Common myeloid progenitor, CD34-positive (primary cell): ENCODE measurements at places on chromosomes 5 and 9.

DNA sequence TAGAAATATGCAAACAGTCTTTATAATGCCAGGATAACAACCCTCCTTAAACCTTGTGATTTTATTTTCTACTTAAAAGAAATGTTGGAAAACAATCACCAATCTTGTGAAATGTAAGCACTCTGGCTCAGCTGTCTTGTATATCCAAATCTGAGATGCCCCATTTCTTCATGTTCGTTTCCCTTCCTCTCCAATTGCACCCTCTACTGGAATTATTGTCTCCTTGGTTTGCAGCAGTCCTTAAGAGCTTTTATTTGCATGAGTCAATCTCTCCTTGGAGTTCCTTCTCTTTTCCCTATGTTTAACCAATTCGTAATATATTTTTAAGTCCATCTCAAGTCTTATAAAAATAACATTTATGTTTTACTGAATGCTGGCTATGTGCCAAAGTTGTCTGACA, 362.0 kb upstream of the CDH10 start:
- no peaks in the 10 kb centered on the region for H3K4me1 ChIP-seq
- DNase-seq, result peak; percentile 42
- H3K36me3 ChIP-seq, result no peaks in the 10 kb centered on the region
- no peak overlapping the region for H3K4me3 ChIP-seq

GRCh38 chr5:179379321-179379890, 34.1 kb upstream of the ADAMTS2 start:
- no peak for DNase-seq
- no peak overlapping the region for H3K4me3 ChIP-seq
- H3K36me3 ChIP-seq, result no peaks in the 10 kb centered on the region
- H3K27me3 ChIP-seq, result no peaks in the 10 kb centered on the region
- H3K4me1 ChIP-seq, result no peaks in the 10 kb centered on the region

- H3K4me3 ChIP-seq, result no peak overlapping the region
- no peaks in the 10 kb centered on the region for H3K27me3 ChIP-seq
- no peak for DNase-seq
- no peaks in the 10 kb centered on the region for H3K4me1 ChIP-seq
Measured at GRCh38 chr5:37814699-37815098, 25.1 kb downstream of the GDNF start.

GRCh38 chr9:24901319-24901718, 355.6 kb upstream of the IZUMO3 start:
- no peaks in the 10 kb centered on the region for H3K27me3 ChIP-seq
- no peak for DNase-seq
- H3K36me3 ChIP-seq, result no peaks in the 10 kb centered on the region

DNA sequence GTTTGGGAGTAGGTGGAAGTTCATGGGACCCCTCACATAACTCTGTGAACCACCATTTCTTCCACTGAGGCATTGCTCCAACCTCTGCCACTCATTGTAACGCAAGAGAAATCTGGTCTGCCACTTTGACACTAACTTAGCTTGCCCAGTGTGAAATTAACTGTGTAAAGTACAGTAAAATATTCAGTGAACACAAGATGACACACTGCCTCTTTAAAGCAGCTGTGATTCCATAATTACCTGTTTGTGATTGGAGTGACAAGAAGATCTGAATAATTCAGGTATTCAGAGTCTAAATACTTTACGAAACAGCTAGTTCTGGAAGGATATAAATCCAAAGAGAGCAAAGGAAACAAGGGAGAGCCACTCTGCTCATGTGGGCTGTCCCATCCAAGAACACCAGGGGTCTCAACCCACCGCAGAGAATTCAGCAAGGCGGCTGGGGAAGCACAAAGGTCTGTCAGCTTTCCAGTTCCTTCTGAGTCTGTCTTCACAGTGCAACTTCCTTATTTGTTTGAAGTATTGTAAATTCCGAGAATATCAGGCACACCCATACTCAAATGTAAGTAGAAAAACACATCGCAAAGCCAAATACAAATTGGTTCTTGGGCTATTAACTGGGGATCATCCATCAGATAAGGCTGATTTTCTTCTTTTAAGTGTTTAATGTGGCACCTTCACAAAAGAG, 86.9 kb downstream of the GNAQ start:
- DNase-seq, result peak; percentile 79
- H3K27me3 ChIP-seq, result no peaks in the 10 kb centered on the region
- H3K27ac ChIP-seq, result peak overlapping the region; percentile 71
- H3K4me3 ChIP-seq, result no peak overlapping the region
- peaks cover 81% of the 10 kb centered on the region for H3K4me1 ChIP-seq

DNA sequence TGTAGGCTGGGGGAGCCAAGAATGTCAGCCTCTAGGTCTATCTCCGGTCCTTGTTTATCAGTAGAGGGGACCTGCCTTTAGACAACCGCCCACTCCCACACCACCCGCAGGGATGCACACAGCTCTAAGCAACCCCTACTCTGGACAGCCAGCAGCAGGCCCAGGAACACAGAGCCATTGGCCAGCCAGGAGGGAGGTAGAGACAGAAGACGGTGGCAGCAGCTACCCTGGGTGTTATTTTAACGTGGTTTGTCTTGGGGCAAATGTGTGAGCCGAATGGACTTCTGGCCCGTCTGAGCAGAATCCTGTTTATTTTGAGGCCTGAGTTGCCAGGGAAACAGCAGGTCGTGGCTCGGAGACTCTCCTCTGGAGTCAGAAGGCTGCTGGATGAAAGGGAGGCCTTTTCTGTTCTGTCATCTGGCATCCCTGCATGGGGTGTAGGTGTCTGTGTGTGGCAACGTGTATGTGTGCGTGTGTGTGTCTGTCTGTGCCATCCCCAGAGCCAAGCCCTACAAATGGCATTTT, 382 bp upstream of the FGF1 start:
- no peaks in the 10 kb centered on the region for H3K36me3 ChIP-seq
- no peaks in the 10 kb centered on the region for H3K4me1 ChIP-seq
- no peak overlapping the region for H3K27ac ChIP-seq
- no peaks in the 10 kb centered on the region for H3K27me3 ChIP-seq

GRCh38 chr9:91006046-91006445, 204.4 kb downstream of the SYK start:
- no peaks in the 10 kb centered on the region for H3K36me3 ChIP-seq
- no peaks in the 10 kb centered on the region for H3K27me3 ChIP-seq
- no peak overlapping the region for H3K27ac ChIP-seq
- H3K4me3 ChIP-seq, result no peak overlapping the region
- no peaks in the 10 kb centered on the region for H3K4me1 ChIP-seq
- DNase-seq, result no peak

GRCh38 chr5:76389513-76390154, 13.5 kb upstream of the IQGAP2 start:
- peaks cover 67% of the 10 kb centered on the region for H3K4me1 ChIP-seq
- H3K27me3 ChIP-seq, result no peaks in the 10 kb centered on the region
- no peak overlapping the region for H3K4me3 ChIP-seq
- H3K27ac ChIP-seq, result no peak overlapping the region
- no peak for DNase-seq

DNA sequence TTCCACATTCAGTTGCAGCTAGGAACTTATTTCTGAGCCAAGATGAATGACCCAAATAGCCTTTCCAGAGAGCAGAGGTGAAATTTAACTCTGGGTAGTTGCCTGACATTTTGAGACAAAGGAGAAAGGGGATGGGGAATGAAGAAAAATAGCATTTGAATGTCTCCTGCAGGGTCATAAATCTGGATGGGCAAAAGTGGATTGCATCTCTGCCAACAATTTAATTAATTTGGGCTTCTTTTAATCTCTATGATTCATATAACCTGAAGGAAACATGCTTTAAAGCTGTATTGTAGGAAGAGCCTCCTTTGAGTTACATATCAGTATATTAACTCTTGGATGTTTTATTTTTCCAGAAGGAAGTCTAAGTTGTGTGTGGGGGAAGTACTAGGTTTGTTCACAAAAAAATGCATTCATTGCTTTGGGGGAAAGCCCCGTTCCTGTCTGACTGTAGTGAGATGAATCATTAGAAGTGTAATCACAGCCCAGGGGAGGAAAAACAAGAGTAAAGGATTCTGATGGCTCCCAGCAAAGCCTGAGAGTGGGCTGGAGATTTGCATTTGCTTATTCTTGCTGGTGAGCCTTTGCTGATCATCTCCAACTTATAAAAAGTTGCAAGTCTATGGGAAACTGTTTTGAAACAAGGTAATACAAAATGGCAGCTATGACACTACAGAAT, 133.0 kb upstream of the IQGAP2 start:
- H3K4me1 ChIP-seq, result peaks cover 21% of the 10 kb centered on the region
- no peaks in the 10 kb centered on the region for H3K27me3 ChIP-seq
- DNase-seq, result peak; percentile 55
- no peaks in the 10 kb centered on the region for H3K36me3 ChIP-seq
- H3K4me3 ChIP-seq, result no peak overlapping the region
- H3K27ac ChIP-seq, result no peak overlapping the region

DNA sequence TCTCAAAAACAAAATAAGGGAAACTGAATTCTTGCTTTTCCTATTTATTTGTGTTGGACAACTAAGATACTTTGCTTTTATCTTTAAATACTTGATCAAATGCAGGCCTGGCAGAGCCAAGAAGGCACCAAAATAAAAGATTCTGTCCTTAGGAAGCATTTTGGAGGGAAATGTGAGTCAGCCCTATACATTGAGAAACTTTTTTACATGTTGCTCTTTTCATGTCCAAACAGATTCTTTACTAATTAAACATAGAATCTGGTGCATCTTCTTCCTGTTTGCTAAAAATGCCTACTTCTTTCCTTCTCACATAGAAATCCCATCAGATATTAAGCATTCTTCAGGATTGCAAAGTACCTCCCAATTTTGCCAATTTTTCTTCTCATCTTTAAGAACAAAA, 1160.4 kb downstream of the EFNA5 start:
- DNase-seq, result no peak
- no peaks in the 10 kb centered on the region for H3K36me3 ChIP-seq
- no peaks in the 10 kb centered on the region for H3K4me1 ChIP-seq
- H3K4me3 ChIP-seq, result no peak overlapping the region
- no peak overlapping the region for H3K27ac ChIP-seq
- H3K27me3 ChIP-seq, result no peaks in the 10 kb centered on the region

GRCh38 chr9:97440160-97440559, 28.3 kb downstream of the TDRD7 start:
- no peaks in the 10 kb centered on the region for H3K27me3 ChIP-seq
- no peak for DNase-seq
- H3K36me3 ChIP-seq, result no peaks in the 10 kb centered on the region
- H3K4me3 ChIP-seq, result no peak overlapping the region
- H3K4me1 ChIP-seq, result no peaks in the 10 kb centered on the region

DNA sequence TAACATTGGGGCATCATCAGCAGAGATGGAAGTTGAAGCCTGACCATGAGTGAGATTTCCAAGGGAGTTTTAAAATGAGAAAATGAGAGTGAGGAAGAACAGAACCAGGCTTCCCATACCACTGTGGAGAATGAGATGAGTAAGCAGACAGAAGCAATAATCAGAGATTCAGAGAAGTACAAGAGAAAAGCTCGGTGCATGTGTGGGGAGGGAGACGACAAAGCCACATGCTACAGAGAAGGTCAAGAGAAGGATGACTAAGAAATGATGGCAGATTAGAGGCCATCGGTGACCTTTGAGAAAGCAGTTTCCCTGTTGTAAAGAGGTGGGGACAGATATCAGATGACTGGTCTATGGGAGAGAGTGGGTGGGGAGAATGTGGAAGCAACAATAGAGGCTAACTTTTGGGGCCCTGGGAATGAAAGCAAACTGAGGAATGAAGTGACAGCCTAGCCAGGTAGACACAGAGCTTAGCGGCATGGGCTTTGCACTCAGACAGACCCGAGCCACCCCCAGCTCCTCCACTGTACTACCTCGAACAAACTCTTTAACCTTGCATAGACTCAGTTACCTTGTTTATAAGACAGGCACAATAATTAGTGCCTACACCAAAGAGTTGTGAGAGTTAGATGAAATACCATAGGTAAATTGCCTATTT, 207.7 kb downstream of the PIK3R1 start:
- H3K4me3 ChIP-seq, result no peak overlapping the region
- DNase-seq, result no peak
- no peaks in the 10 kb centered on the region for H3K36me3 ChIP-seq
- H3K27me3 ChIP-seq, result no peaks in the 10 kb centered on the region

GRCh38 chr9:137168573-137168903, 1.3 kb downstream of the LRRC26 start:
- DNase-seq, result no peak
- H3K27me3 ChIP-seq, result peaks cover 71% of the 10 kb centered on the region
- H3K36me3 ChIP-seq, result no peaks in the 10 kb centered on the region
- no peak overlapping the region for H3K27ac ChIP-seq
- H3K4me3 ChIP-seq, result no peak overlapping the region

GRCh38 chr9:34580358-34580757, 9.2 kb downstream of the CNTFR start:
- H3K27ac ChIP-seq, result no peak overlapping the region
- no peak for DNase-seq
- H3K4me1 ChIP-seq, result peaks cover 5% of the 10 kb centered on the region
- H3K36me3 ChIP-seq, result no peaks in the 10 kb centered on the region
- no peaks in the 10 kb centered on the region for H3K27me3 ChIP-seq

GRCh38 chr9:134059661-134060395, 8.0 kb downstream of the BRD3 start:
- DNase-seq, result peak; percentile 84
- H3K4me3 ChIP-seq, result no peak overlapping the region
- peaks cover 9% of the 10 kb centered on the region for H3K36me3 ChIP-seq
- H3K27me3 ChIP-seq, result no peaks in the 10 kb centered on the region

DNA sequence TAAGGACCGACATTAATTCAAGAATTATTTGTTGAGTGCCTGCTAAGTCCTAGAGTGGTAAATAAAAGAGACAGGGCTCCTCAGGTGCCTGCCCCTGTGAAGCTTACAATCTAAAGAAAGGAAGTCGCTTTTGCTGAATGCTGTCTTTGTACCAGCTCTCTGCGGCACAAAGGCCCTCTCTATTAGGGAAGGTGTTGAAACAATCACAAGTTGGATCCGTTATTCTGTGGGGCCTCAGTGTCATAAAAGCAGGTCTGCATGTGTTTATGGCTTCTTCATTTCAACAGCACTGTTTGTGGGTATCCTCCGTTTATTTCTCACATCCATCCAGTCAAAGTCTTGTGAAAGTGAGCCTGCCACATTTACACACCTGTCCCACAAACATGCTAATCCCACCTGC, 7.0 kb upstream of the MVB12B start:
- H3K36me3 ChIP-seq, result no peaks in the 10 kb centered on the region
- no peak overlapping the region for H3K4me3 ChIP-seq
- DNase-seq, result no peak
- H3K4me1 ChIP-seq, result peaks cover 4% of the 10 kb centered on the region

DNA sequence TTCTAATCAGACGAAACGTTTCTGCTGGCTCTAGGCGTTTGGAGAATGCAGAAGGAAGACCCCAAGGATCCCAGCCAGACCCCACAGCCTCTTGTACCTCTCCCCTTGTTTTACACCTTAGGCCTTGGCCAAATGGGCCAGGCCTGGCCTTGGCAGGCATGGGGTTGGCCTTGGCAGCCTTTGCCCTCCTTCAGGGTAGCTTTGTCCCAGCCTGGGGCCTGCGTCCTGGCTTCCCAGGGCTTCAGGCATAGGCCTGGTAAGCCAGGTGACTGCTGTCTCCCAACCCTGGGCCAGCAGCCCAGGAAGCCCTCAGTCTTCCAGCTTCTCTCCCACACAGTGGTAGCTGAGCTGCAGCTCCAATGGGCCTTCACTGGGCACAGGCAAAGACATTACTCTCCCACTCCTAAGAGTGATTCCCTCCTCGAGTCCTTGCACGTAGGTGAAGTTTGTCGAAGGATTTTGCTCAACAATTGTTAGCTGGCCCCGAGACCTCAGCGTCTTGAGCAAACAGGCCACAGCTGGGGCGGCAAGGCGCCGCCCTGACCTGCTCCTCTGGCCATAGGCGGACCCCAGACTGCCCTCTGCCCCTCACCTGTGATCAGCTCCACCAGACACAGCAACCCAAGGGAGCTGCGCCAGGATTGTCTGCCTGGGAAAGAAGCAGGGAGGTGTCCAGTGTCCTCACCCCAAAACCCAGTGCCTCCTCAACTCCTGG, 1.1 kb upstream of the PITX1 start:
- no peaks in the 10 kb centered on the region for H3K36me3 ChIP-seq
- DNase-seq, result no peak
- H3K27me3 ChIP-seq, result peaks cover 61% of the 10 kb centered on the region
- no peak overlapping the region for H3K4me3 ChIP-seq
